Ovary (tissue), 10 donors: ENCODE measurements at places on chromosomes 6 and 20. TPM values are rescaled to one million over a fixed set of nuclear protein-coding genes. Genes with fewer than 3 reads are reported as not detected.

- H3K27me3 ChIP-seq = no peaks in the 10 kb centered on the region
- no peak overlapping the region for H3K4me3 ChIP-seq
- H3K36me3 ChIP-seq = no peaks in the 10 kb centered on the region
- H3K27ac ChIP-seq = no peak overlapping the region
- no peak for DNase-seq
Observed at GRCh38 chr6:122770835-122771601, 8.5 kb upstream of the FABP7 start.

DNA sequence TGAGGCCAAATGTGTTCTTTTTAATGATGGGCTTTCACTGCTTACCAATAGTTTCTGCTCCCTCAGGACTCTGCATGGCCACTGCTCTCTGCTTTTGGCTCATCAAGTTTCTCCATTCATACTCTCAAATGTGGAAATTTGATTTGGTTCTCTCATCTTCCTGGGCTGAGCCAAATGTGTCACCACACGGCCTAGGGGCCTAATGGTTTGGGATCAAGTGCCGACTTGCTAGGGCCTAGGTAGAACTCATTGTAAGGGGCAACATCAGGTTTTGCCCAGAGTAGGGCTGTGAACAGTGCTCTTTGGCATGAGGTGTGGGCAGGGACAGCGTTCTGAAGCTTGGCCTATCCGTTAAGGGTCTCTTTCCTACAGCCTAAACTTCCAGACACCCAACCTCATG is 3.9 kb upstream of the MRPS10 start:
- peaks cover under 1% of the 10 kb centered on the region for H3K4me1 ChIP-seq
- DNase-seq = no peak
- no peak overlapping the region for H3K27ac ChIP-seq
- no peaks in the 10 kb centered on the region for H3K36me3 ChIP-seq
- no peaks in the 10 kb centered on the region for H3K27me3 ChIP-seq

DNA sequence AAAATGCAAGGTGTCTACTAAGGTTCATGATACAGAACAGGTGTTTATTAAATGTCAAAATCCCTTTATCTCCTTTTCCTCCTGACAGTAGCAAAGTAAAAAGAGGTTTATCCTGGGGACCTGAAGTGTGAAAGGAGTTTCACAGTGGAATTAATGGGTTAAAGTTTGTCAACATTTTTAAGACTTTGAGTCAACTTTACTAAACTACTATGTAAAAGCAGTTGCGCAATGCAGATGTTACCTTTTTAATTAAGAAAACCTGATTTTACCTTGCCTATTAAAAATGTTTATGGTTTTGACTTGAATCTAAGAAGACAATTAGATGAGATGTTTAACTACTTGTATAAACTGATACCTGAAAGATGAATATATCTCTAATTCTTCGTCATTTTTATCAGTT is 14.6 kb downstream of the PKIB start:
- H3K4me1 ChIP-seq = no peaks in the 10 kb centered on the region
- no peaks in the 10 kb centered on the region for H3K27me3 ChIP-seq
- DNase-seq = no peak
- no peaks in the 10 kb centered on the region for H3K36me3 ChIP-seq

GRCh38 chr6:36836111-36837021 is 2.9 kb downstream of the CPNE5 start:
- H3K36me3 ChIP-seq = no peaks in the 10 kb centered on the region
- H3K4me3 ChIP-seq = no peak overlapping the region
- H3K27me3 ChIP-seq = no peaks in the 10 kb centered on the region
- H3K27ac ChIP-seq = no peak overlapping the region

DNA sequence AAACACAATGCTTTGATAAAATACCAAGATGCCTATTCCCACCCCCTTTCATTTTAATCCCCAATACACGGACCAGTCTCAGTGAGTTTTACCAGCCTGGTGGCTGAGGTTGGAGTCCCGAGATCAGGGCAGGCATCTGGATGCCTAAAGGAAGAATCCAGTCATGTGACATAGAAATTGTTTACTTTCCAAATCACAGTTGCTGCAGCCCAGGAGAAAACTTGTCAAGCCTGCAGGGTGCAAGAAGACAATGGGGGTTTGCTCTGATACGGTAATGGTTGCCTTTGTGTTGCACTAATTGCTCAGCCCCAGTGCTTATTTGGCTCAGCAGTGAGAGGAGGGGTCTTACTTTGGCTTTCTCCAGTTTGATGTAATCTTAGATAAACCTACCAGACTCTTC is 308.5 kb upstream of the POU3F2 start:
- no peak overlapping the region for H3K27ac ChIP-seq
- no peak for DNase-seq
- no peak overlapping the region for H3K4me3 ChIP-seq
- no peaks in the 10 kb centered on the region for H3K27me3 ChIP-seq
- H3K36me3 ChIP-seq = no peaks in the 10 kb centered on the region
- no peaks in the 10 kb centered on the region for H3K4me1 ChIP-seq

DNA sequence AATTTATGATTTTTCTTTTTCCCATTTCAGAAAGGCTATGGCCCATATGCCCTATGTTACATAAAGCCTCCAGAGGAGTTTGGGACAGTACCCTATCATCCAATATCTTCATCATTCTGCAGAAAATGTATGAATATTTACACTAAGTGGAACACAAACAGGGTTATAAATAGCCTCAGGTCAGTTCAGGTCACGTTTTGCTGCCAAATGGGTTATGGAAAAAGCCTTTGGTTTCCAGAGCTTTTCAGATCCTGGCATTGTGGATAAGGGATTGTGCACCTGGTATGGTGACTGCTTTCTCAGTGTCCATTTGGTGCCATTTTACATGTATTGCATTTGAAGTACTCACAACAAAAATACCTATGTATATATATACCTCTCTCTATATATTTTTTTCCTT is 29.4 kb downstream of the UTRN start:
- no peaks in the 10 kb centered on the region for H3K36me3 ChIP-seq
- DNase-seq = no peak
- peak overlapping the region; percentile 81 for H3K27ac ChIP-seq
- peaks cover 25% of the 10 kb centered on the region for H3K4me1 ChIP-seq
- no peak overlapping the region for H3K4me3 ChIP-seq

DNA sequence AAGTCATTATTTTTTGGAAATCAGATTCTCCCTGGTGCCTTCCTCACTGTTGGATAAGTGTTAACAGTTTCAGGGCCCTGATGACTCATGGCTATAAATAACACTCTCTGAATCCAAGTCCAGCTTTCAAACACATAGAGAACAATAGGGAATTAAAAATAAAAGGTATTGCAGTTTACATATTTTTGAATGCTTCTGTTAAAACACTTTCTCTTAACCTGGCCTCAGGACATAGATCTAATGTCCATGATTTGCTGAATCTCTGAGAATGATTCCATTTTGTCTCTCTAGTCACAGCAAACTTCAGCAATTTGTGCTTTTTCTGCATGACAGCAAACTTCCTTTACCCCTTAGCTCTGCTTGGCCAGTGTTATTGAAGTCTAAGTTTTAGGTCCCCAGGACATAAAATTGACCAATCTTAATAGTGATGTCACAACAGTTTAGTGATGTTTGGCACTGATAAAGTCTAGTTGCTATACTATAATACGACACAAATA is 1192.4 kb upstream of the CITED2 start:
- no peak overlapping the region for H3K4me3 ChIP-seq
- no peaks in the 10 kb centered on the region for H3K36me3 ChIP-seq
- DNase-seq = no peak
- H3K27ac ChIP-seq = no peak overlapping the region
- no peaks in the 10 kb centered on the region for H3K4me1 ChIP-seq

GRCh38 chr6:95099410-95099809 is 477.9 kb upstream of the MANEA start:
- H3K27me3 ChIP-seq = no peaks in the 10 kb centered on the region
- no peak overlapping the region for H3K27ac ChIP-seq
- H3K4me3 ChIP-seq = no peak overlapping the region
- DNase-seq = no peak
- no peaks in the 10 kb centered on the region for H3K36me3 ChIP-seq

Gene FNDC11
- 0.45 TPM for total RNA-seq

Gene ILRUN
- total RNA-seq = 47.0 TPM

Gene SIRPD
- total RNA-seq = not detected

Gene EFHC1
- total RNA-seq = 24.0 TPM
